ENCODE measurements at places on chromosomes 7 and 10. TPM values are rescaled to one million over a fixed set of nuclear protein-coding genes. Genes with fewer than 3 reads are reported as not detected.

Gene HOXA4
- 5.9 TPM for total RNA-seq

DNA sequence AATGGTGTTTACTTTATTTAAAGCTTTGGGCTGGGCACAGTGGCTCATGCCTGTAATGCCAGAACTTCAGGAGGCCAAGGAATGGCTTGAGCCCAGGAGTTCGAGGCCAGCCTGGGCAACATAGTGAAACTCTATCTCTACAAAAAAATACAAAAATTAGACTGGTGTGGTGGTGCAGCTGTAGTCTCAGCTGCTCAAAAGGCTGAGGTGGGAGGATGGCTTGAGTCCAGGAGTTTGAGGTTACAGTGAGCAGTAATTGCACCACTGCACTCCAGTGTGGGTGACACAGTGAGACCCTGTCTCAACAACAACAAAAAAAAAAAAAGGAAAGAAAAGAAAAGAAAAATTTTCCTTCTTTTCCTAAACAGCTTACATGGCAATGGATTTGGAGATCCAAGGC, 22.0 kb downstream of the SLC16A9 start:
- no peak for DNase-seq

- DNase-seq: no peak
Observed at GRCh38 chr7:149670288-149670687, 103.1 kb downstream of the ZNF467 start.

Gene KDM7A
- 30.4 TPM for total RNA-seq

- DNase-seq: no peak
Observed at GRCh38 chr10:23151071-23151470, 41.0 kb upstream of the PTF1A start.

GRCh38 chr10:112758961-112759360, 191.1 kb upstream of the TCF7L2 start:
- no peak for DNase-seq

DNA sequence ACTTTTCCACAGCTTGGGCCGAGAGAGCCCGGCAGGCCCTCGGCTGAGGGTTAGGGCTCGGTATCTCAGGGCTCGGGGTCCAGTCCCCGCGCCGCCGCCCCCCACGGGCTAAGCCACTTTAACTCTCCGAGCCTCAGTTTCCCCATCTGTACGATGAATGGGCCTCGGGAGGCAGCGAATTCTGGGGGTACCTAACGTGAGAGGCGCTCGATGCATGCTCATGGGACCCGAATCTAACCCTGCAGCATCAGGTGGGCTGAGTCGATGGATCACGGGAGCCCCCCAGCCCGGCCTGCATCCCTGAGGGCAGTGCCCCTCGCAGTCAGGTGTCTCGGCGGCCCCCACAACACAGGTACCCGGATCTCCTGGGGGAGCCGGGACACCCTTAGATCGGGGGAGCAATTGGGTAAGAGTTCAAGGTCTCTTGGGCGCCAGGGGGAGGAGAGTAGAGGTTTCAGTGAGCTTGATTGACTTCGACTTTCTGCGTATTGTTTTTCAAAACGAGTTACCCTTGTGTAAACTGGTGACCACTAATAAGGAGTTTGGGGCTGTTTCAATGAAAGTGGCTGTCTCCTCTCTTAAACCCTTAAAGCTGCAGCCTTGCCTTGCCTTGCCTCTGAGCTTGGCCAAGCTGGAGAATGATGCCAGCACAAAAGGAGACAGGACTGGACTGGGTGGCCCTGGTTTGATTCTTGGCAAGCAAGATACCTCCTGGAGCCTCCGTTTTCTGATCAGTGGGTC, 631 bp downstream of the POR start:
- peak; percentile 86 for DNase-seq

Gene CNTNAP2
- total RNA-seq: 0.94 TPM

GRCh38 chr7:80224415-80224814, 89.8 kb downstream of the GNAI1 start:
- no peak for DNase-seq

GRCh38 chr10:13439313-13440184, 89.3 kb downstream of the BEND7 start:
- DNase-seq: no peak

GRCh38 chr7:71237945-71238344, 106.0 kb downstream of the GALNT17 start:
- no peak for DNase-seq

- DNase-seq: no peak
Observed at GRCh38 chr7:90455163-90456030, 14.0 kb upstream of the PTTG1IP2 start.

DNA sequence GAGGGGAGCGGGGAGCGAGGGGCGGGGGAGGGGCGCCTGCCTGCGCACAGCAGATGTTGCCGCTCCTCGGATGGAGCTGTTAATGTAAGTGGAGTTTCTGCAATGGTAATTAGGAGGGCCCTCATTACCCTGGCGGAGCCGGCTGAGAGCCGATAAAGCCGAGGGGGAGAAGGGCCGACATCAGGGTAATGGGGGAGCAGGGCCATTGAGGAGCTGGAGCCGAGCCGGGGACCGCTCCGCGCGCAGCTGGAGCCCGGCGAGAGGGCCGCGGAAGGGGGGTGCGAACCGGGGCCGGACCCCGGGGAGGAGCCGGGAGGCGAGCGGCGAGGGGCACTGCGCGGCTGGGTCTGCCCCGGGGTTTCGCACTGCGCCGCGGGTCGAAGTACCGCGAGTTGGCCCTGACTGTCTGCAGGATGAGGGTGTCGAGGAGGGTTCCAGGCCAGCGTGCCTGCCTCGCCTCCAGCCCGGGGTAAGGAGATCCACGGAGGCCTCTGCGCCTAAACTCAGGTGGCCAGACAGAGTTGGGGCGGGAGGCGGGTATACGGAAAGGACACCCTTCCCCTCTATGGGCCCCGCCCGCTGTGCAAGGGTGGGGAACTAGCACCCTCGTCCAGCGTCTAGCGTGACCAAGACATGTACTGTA, 55.0 kb upstream of the LBX1 start:
- no peak for DNase-seq

- DNase-seq: no peak
Observed at GRCh38 chr10:80429521-80429973, 21.2 kb downstream of the PRXL2A start.

Gene AVPI1
- 25.3 TPM for total RNA-seq

DNA sequence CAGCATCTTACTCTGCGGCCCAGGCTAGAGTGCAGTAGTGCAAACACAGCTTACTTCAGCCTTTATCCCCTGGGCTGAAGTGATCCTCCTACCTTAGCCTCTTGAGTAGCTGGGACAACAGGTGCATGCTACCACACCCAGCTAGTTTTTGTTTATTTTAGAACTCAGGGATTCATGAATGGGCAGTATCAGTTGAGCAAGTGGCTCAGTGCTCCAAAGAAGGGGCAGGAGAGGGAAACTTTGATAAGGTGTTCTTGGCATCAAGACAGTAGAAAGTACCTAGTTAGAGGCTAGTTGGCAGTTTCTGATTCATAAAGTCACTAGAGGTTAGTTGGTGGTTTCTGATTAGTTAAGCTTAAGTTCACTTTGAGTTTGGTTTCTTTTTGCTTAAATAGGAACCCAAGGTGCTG, 18.4 kb downstream of the TRIM24 start:
- no peak for DNase-seq

All from spleen (tissue), 13 donors.